ENCODE measurements at places on chromosomes 2 and 18.

GRCh38 chr2:229882583-229882982 lies 39.2 kb downstream of the TRIP12 start:
- DNase-seq = no peak

DNA sequence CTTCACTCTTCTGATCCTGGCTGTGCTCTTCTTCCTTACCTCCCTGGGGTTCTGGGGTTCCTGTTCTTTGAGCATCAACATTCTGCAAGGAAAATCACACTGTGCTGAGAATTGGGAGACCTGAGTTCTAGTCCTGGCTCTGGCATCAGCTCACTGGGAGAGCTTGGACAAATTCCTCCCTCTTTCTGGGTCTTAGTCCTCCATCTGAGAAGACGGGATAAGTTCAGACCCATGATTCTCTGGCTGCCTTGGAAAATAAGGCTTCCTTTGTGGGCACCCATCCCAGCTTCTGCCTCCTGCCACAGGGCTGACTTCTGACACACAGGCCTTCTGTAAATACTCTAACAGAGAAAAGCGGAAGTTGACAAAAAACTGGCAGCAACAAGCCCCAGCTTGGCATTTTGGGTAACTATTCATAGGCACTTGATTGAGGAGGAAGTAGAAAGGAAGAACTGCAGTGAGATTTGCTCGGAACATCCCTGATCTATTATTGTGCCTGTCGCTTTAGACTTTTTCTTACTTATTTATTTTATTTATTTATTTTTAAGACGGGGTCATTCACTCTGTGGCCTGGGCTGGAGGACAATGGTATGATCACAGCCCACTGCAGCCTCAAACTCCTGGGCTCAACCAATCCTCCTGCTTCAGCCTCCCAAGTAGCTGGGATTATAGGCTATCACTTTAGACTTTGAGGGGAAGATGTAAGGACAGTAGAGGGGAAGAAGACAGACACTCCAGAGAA lies 7.9 kb downstream of the PCBP1 start:
- peak; percentile 68 for DNase-seq

GRCh38 chr2:239299218-239299939 lies 101.4 kb downstream of the HDAC4 start:
- DNase-seq = no peak

DNA sequence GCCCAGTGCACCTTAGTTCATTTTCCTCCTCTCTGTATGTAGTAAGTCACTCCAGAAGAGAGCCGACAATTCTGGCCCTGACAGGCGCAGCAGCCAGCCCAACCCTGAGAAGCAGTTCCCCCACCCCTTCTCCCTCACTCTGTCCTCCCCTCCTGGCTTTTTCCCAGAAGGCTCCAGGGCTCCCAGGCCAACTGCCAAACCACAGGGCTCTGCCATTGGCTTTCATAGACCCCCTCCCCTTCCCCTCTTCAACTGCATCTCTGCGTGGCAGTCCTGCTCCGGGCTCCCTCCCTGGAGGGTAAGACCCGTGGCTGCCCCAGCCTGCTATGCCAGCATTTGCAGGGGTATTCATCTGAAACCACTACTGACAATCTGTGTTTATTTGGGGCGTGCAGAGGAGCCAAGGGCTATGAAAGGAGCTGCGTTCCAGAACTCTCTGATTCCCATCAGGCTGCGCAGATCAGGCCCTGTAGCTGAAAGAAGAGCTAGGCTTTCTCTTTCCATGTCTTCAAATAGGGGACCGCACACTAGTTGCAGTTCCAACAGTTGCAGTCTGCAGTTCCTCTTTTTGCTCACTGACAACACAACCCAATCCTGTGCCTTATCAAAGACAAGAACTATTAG lies 388.6 kb upstream of the TNP1 start:
- no peak for DNase-seq

DNA sequence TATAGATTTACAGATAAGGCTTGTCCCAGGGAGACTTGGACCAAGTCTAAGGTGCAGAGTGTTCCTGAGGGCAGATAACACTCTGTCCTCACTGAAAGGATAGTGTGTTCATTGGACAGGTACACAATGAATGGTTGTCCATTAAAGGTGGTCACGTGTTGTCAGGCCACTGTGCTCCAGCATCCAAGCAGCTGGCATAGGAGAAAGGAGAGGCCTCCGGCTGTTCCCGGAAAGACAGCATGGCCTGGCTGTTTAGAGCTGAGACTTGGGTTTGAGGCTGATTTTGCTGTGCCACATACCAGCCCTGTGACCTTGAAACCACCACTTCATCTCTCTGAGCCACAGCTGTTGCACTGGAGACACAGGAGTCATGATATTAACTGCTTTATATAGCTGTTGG lies 19.6 kb upstream of the SULT1C3 start:
- no peak for DNase-seq

DNA sequence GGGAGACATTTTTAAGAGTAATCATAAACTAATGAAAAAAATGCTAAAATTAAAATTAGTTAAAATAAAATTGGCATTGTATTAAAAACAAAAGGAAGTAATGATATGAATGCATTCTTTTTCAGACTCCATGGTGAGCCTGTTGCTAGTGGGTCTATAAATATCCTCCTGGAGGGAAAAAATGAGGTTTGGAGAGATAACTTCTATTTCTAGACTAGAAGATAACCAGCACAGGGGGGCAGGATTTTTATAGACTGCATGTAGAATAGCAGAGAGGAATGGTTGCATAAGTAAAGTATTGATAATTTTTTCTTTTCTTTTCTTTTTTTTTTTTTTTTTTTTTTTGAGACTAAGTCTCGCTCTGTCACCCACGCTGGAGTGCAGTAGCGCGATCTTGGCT lies 835.8 kb upstream of the VRK2 start:
- no peak for DNase-seq

DNA sequence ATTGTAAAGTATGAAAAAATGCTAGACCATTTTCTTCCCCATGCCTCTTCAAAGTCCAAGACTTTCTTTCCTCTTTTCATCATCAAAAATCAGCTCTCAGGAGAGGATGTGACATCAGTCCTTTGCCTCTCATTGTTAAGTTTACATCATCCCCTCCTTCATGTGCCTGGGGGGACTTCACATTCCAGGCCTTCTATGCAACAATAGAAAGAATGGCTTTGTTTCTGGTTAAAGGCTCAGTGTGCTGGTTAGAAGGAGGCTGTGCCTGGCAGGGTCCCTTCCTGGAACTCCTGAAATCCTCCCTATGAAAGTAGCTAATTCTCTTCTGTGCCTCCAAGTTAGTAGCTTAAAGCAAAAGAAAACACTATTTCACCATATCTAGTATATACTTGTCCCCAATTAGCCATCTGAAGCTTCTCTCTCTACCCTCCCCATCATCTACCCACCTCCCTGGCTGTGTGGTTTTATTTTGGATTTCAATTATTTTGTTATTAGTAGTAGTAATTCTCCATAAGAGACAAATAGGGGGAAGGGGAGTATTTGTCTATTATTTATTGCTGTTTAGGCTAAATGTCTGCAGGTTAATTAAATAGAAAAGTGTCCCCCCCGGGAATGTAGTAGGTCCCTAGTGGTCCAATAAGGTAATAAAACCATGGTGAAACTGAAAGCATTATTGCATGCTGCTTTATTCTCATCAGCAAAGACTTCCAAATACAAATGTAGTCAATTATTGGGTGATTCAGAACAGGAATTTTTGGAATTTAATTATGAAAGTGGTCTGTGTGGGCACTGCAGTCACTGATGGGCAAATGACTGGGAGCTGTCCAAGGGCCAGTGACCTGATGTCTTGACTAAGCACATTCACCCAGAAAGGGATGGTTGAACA lies 69.0 kb downstream of the CPO start:
- DNase-seq = peak; percentile 64

Data from dermis blood vessel endothelial cell (primary cell).